ENCODE measurements at places on chromosomes 6 and 20.

GRCh38 chr6:131456565-131456964 is 116.5 kb upstream of the ARG1 start:
- DNase-seq = no peak

DNA sequence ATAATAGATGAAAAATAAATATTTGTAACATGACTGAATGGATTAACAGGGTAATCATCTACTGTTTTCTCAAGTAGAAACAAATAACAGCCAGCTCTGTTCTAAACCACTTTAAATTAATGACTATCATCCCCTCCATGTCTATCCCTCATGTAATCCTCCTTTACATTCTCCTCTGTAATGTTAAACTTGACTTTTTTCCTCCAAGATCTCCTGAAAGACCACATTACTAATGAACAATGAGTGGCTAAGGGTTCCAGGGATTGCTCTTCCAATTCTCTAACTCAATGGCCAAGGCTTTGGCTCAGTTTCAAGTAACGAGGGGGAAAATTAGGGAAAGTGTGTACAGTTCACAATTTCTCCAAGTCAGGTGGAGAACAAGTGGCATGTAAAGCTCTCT is 37.6 kb upstream of the FBXL4 start:
- DNase-seq = no peak

- DNase-seq = no peak
These were observed 5.6 kb upstream of the BTBD3 start for GRCh38 chr20:11912013-11912658.

DNA sequence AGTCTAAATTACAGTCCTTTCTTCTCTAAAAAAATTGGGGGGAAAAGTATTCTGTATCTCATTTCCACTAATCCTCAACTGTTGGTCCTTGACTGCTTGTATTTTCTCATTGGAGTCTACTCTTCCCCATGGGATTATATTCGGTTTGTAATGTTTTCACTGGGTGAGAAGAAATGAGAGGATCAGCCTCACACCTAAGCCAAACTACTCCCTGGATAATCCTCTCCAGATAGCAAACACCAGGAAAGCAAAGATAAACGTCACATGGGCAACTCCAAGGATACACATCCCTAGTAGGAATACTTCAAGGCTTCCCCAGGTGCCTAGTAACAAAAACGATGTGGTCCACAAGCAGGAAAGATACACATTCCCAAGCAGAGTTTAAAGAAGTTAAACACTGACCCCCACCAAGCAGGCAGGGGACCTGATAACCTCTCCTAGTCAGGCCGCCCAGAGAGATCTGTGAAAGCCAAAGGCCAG is 53.9 kb upstream of the SOX4 start:
- DNase-seq = no peak

- peak; percentile 47 for DNase-seq
These were observed 214.5 kb downstream of the SOX4 start for GRCh38 chr6:21808045-21808470.

- DNase-seq = no peak
These were observed 400.1 kb downstream of the NKAIN2 start for GRCh38 chr6:124203812-124204167.

All from ovary (tissue), 10 donors.